Astrocyte of the spinal cord (primary cell): ENCODE measurements at places on chromosomes 4 and X.
A peak's percentile ranks its signal among the peaks of the same experiment; 100 is the strongest.

GRCh38 chr4:8282134-8282641 is 12.6 kb downstream of the HTRA3 start:
- no peak for DNase-seq

- DNase-seq, result peak; percentile 13
These were observed 317.1 kb upstream of the GALNT7 start for GRCh38 chr4:172851534-172851933.

GRCh38 chr4:67712000-67712625 is 11.2 kb upstream of the UBA6 start:
- no peak for DNase-seq

GRCh38 chrX:30635630-30636029 is 17.6 kb upstream of the GK start:
- DNase-seq, result no peak
